ENCODE measurements at places on chromosomes 6 and 20.

- DNase-seq: no peak
Observed at GRCh38 chr6:4055420-4056041, 23.4 kb downstream of the FAM217A start.

DNA sequence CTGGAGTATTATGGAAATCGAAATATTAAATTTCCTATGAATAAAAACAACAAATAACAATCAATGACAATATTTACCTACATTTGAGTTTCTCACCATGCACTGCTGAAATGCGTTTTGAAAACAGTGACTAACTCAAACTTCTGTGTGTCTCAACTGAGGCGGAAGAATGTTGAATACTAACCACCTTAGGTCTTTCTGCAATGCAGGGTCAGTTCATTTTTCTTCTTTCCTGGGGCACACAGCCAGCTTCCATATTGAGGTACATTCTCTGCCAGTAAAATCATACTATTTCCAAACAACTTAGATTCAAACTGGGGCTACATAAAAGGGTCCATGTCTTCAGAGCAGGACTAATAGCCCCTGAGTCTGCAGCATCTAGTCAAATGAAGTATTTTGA, 310.1 kb downstream of the UTRN start:
- DNase-seq: no peak

GRCh38 chr6:82702574-82702973, 339.0 kb downstream of the TPBG start:
- DNase-seq: no peak

- DNase-seq: no peak
Observed at GRCh38 chr6:12312736-12313135, 22.6 kb downstream of the EDN1 start.

GRCh38 chr20:33415948-33416347, 14.6 kb upstream of the CDK5RAP1 start:
- DNase-seq: no peak
